ENCODE measurements at places on chromosomes 12 and 14.

GRCh38 chr14:42994051-42994736 is 1387.5 kb downstream of the LRFN5 start:
- DNase-seq = no peak

GRCh38 chr12:124456652-124457152 is 110.7 kb downstream of the NCOR2 start:
- peak; percentile 58 for DNase-seq

DNA sequence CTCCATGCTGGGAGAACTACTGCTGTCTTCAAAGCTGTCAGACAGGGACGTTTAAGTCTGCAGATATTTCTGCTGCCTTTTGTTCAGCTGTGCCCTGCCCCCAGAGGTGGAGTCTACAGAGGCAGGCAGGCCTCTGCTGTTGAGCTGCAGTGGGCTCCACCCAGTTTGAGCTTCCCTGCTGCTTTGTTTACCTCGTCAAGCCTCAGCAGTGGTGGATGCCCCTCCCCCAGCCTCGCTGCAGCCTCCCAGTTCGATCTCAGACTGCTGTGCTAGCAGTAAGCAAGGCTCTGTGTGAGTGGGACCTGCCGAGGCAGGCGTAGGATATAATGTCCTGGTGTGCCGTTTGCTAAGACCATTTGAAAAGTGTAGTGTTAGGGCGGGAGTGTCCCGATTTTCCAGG is 31.4 kb upstream of the RFX4 start:
- no peak for DNase-seq

- DNase-seq = peak; percentile 69
These were observed 151.0 kb downstream of the ADGRD1 start for GRCh38 chr12:131104463-131105350.

GRCh38 chr14:79571366-79571765 is 639.9 kb downstream of the DIO2 start:
- DNase-seq = no peak

- DNase-seq = no peak
These were observed 28.1 kb downstream of the TMEM121 start for GRCh38 chr14:105554523-105554922.

- no peak for DNase-seq
These were observed 1029.8 kb upstream of the TMEM132C start for GRCh38 chr12:127237151-127237550.

DNA sequence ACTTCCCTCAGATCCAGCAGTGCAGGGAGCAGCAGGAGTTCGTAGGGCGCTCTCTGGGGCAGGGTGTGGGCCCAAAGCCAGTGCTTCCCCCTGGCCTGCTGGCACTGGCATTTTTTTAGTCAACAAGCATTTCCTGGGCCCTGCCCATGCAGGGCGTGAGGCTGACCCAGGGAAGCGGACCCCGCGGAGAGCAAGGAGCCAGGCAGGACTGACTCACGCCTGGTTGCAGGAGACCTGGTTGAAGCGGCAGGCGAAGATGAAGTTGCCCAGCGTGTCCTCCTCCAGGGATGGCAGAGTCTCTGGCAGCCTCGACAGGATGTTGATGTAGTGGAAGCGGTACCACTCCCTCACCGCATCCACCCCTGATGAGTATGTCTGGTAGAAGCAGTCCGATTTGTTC is 13.5 kb downstream of the SCNN1A start:
- no peak for DNase-seq

- no peak for DNase-seq
These were observed 79.1 kb downstream of the KCNK13 start for GRCh38 chr14:90140956-90141316.

DNA sequence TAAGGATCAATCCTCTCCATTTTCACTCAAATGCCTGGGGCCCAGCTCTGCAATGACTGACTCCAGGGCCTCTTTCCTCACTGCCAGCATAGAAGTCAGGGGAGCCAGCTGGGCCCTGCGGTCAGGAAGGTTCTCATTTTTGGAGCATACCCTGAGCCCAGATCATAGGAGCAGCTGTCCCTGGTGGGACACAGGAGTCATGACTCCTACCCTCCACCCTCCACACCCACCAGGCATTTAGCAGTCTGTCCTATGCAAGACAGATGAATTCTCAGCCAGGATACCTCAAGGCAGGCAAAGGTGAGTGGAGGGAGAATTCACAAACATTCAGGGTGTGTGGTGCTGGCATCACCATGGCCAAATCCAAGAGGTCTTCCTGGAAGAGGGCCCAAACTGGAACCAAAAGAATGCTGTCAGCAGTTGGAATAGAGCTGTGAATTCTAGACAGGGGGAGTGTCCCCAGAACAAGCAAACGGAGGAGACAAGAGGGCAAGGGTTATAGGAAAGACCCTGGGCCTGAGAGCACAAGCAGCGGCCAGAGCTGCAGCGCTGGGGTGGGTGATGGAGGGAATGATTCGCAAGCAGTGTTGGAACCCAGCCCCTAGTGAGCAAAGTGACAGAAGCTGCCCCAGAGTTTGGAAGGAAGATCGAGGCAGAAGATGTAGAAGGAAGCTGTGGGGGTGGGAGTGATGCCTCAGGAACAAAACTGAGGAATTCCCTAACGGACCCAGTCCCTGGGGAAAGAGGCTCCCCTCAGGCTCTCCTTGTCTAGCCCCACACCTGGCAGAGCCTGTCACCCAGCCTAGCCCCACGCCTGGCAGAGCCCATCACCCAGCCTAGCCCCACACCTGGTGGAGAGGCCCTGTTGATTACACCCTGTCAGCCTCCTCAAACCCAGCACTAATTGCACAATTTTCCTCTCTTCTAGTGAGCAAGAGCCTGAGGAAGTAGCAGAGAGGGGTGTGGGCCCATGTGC is 4.5 kb upstream of the REM2 start:
- DNase-seq = no peak

GRCh38 chr14:30517737-30518136 is 41.2 kb upstream of the G2E3 start:
- DNase-seq = no peak

DNA sequence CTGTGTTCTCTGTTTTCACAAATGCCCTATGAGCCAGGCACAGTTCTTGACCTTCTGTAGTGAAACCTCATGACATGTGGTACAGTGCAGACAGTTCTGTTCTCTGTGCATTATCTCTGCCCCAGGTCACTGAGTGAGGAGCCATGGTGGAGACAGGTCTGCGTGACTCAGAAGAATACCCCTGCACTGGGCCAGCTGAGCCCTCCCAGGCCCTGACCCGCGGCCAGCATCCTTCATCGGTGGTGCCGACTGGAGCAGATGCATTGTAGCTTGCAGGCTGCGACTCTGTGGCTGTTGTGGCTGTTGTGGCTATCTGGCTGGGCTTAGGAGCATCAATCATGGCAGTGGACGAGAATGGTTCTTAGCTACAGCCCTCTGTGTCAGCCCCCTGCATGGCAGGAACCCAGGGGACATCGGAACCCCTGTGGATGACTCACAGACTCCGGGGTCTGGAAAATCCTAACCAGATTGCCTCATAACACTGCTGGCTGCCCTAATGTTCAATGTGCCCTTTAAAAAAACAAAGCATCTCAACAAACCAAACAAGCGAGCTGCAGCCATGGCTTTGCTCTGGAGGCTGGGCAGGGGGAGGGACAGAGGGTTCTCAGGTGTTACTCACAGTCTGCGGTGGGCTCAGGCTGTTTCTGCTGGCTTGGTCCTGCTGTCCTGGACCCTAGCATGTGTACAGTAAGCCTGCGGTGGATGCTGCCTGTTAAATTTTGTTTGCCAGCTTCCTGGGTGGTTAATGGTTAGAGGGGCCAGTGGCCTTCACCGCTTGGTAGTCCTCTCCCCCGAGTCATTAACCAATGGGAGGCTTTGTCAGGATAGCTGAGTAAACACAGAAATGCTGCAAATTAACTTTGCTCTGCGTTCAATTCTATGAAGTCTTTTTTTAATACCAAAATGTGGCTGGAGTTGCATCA is at the start of gene SERPINA6:
Gene SERPINA6 (minus strand): TSS at position 689 of the 923 bp plus-strand sequence. CDS start 8,688 bp downstream, outside the sequence.
- no peak for DNase-seq

- peak; percentile 76 for DNase-seq
These were observed 42.4 kb upstream of the SGPP1 start for GRCh38 chr14:63770187-63770807.

DNA sequence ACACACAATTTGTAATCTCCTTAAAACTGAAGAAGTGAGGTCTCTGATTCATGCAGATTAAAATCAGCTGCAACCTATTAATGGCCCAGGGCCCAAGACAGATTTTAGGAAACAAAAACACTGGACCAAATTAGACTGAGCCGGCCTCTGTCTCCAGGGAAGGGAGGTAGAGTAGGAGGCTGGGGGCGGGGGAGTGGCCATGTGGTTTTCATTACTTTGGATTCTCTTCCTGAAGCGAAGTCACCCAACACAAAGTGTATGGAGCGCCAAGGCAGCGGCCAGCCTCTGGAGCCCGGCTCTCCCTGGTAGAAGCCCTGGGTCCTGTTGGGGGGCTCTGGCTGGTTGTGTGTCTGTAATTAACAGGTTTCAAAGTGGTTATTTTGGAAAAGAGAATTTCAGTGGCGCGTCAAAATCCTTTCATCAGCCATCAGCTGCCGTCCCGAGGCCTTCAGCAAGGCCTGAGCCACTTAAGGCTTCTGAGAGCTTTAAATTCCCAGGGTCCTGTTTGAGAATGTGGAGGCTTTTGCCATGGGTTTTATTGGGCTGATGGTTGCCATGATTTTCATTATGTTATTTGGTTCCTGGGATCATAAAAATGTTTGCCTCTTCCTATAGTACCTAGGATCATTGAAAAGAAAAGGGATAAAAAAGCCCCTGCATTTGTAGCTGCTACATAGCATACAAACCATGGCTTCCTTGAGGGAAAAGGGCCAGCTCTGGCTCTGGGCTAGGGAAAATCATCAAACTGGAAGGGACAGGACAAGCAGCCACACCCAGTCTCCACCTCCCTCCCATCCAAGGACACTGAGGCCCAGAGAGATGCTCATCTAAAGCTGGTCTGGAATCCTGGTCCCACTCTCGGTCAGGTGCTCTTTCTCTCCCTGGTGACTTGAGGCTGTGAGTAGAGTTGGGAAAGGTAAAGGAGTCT is 282.4 kb downstream of the ZFP36L1 start:
- no peak for DNase-seq

GRCh38 chr12:124469193-124469888 is 98.1 kb downstream of the NCOR2 start:
- DNase-seq = peak; percentile 53

- no peak for DNase-seq
These were observed 10.8 kb upstream of the AQP2 start for GRCh38 chr12:49939707-49940106.
